Tongue (tissue), 3 donors: ENCODE measurements at places on chromosomes 1 and 21. TPM values are rescaled to one million over a fixed set of nuclear protein-coding genes. Genes with fewer than 3 reads are reported as not detected.

Gene FMOD
- total RNA-seq = 57.1 TPM

GRCh38 chr1:51916587-51917405 lies 38.3 kb upstream of the NRDC start:
- DNase-seq = no peak

Gene PLA2G5
- total RNA-seq = not detected

DNA sequence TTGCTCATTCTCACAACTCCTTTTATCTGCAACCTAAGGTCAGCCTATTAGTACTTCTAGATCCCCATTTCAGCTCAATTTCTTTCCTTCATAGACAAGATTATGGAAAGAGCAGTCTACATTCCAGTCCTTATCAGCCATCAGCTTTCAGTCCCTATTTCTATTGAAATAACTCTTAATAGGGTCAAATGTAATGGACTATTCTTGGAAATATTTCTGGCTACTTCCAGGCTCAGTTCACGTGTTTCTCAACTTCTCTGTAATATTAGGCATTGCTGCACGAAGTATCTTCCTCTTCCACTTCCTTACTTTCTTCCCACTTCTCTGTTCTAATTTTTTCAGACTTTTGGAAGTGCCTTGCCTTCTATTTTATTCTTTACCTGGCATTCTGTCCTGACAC lies 232.9 kb upstream of the USP25 start:
- DNase-seq = no peak

GRCh38 chr21:44415073-44416025 lies 40.0 kb upstream of the LRRC3 start:
- no peak for DNase-seq

Gene CADM3
- total RNA-seq = 0.41 TPM

Gene PTPRU
- 42.5 TPM for total RNA-seq

GRCh38 chr1:219121679-219122078 lies 52.0 kb upstream of the LYPLAL1 start:
- peak; percentile 30 for DNase-seq

- no peak for DNase-seq
Observed at GRCh38 chr1:21311016-21311415, 20.8 kb upstream of the ECE1 start.
